Amniotic epithelial cell (primary cell): ENCODE measurements at places on chromosomes 4 and X.

DNA sequence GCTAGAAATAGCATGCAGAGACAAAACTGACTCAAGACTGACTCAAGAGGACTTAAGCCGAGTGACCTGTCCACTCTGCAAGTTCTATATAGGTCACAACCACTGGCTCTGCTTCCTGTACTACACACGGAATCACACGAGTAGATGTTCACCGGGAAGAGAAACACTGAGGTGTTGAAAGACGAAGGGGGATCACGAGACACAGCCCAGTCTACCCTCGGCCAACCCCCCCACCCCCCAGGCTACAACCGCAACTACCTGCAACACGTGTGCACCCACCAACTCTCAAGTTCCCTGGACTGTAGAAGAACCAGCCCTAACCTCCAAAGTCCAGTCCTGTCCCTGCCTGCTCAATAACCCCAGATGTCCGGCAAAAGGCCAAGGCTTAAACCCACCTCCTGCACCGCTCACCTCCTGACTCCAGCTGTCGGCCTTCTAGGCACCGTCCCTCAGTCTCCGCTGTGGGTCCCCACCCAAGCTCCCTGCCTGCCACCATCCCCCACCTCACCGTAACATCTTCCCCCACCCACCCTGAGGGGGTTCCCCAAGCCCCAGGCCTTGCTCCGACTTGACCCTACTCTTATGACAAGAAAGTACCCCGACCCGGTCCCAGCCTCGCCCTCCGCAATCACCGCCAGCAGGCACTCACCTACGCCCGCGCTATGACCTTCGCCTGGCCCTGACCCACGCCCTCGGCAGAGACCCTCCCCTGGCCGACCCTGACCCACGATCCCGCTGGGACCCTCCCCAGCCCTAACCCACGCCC is 739 bp downstream of the GAK start:
- DNase-seq = peak; percentile 66

DNA sequence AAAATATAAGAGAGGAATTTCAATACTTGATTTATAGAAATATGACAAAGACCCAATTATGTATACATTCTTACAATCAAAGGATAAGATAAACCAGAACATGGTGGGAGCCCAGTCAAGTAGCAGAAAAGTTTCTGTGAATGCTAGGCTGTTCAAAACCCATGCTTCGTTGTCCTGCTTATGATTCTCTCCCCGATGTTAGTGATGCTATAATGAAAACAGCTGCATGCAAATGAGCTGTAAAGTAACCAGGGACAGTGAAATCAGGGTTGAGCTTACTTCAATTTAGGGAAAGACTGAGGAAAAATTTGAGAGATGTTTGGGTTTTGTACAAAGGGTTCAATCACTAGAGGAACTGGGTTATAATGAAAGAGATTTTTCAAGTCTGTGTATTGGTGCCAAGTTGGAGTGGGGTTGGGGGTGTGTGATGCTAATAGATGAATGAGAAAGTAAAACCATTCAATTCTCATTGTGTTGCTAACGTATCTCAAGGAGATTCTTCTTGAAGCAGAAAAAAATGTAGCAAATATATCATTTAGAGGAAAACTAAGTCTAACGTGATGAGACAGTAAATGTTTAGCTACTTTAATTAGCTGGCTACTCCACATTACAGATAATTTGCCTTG is 59.3 kb upstream of the PPP1R2C start:
- no peak for DNase-seq

GRCh38 chr4:51842167-51842553 is 793 bp upstream of the DCUN1D4 start:
- peak; percentile 35 for DNase-seq

- DNase-seq = peak; percentile 38
These were observed 71.3 kb upstream of the LDB2 start for GRCh38 chr4:16969696-16970135.

GRCh38 chr4:7477695-7478094 is 43.0 kb upstream of the PSAPL1 start:
- DNase-seq = no peak

DNA sequence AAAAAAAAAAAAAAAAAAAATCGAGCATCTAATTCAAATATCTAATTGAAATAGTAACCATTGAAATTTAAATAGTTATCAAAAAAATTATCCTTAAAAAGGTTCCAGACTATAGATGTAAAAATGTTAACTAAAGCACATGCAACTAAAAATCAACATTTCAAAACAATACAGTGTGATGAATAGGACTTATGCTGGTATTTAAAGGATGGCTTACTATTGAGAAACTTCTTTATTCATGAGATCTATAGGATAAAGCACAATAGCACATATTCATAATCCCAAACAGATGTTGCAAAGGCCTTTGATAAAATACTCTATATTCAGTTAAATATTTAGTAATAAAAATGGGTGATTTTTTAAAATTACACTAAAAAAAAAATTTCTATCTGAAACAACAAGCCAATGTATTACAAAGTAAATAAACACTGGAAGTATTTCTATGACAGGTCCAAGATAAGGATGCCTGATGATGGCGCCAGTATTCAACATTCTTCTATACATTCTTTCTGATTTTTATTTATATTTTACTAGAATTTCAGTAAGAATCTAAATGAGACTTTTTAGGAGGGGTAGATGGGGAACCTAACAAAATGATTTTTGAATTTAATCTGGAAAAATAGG is 26.3 kb downstream of the DCLK2 start:
- DNase-seq = peak; percentile 10

DNA sequence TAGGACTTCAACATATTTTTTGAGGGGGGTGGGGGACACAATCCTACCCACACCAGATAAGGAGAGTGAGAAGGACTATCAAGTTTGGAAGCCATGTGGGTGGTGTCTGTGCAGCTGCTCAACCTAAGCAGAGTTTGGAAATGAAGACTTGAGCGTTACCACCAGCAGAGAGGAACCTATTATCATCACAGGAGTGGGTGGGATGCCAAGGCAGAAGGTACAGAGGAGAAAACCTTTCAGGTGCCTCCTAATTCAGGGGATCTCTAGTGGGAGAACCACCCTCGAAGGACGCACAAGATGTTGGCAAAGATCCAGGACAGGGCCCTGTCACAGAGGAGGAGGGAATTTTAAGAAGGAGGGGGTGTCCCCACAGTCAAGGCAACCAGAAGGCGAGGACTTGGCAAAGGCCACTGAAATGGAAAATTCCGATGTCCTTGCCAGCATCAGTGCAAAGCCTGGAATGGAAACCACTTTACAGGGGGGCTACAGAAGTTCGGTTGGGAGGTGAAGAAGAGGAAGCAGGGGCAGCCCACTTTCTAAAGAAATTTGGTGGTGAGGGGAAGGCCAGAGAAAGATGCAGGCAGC is 8.4 kb upstream of the GPM6B start:
- DNase-seq = no peak

DNA sequence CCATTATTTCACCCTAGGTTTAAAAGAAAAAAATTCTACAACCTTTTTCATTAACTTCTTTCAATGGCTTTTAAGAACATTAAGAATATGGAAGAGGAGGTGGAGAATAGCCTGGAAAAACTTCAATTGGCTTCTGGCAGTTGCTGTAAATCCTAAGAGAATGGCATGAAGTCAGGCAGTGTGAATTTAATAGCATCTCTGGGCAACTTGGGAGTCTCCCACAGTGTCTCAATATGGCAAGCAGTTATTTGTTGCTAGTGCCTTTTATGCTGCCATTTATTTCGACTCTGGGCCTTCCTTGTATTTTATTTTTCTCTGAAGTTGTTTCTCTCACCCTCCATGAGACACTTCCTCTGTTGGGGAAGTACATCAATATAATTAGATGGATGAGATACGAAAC is 322.1 kb downstream of the CBLL2 start:
- DNase-seq = no peak

GRCh38 chr4:71607780-71608677 is 175.8 kb downstream of the GC start:
- peak; percentile 59 for DNase-seq

- no peak for DNase-seq
These were observed 52.5 kb downstream of the BANK1 start for GRCh38 chr4:101843054-101843453.

DNA sequence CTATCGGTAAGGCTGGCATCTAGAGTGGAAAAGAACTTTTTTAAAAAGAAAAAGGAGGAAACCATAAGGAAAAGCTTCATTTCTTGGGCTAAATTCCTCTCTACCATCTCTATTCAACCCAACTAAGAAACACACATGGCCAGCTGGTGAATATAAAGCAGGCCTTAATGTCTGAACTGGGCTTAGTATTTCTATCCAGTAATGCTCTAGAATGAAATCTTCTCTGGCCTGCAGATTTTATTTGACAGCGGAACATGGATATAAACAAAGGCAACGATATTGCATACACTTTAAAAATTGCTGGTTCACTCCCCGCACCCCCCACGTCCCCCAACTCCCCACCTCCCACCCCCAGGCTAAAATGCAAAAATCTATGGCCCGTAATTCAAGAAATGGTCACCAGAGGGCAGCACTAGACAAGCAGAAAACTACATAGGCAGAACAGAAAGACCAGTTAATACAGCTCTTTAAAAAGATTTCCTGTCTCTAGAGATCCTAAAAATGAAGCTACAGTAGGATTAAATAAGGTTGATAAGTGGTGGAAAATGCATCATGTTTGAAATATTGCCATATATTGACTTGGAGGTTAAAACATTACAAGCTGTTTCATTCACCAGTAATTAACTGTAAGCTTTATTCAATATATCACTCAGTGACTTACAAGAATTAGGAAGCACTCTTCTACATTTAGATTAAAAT is 155.2 kb upstream of the GALNT7 start:
- peak; percentile 32 for DNase-seq

- DNase-seq = no peak
These were observed 69.9 kb downstream of the GASK1B start for GRCh38 chr4:158102904-158103303.

DNA sequence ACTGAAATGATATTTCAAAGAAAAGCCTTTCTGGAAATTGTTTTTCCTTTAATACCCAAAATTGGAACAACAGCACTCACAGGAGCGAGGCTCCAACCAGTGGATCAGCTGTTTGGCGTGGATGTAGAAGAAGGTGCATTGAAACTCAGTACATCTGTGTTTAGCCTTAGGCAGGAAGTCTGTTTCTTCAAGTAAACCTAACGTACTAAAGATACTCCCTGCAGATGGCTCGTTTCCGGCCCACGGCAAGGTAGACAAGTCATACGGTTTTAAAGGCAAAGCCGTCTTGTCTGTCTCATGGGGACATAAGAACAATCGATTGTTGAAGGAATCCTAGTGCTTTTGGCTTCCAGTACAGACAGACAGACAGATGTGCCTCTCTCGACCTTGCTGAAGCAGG is 50.0 kb upstream of the CLCN4 start:
- DNase-seq = no peak

- DNase-seq = no peak
These were observed 36.0 kb downstream of the P2RY8 start for GRCh38 chrX:1500701-1501624.

DNA sequence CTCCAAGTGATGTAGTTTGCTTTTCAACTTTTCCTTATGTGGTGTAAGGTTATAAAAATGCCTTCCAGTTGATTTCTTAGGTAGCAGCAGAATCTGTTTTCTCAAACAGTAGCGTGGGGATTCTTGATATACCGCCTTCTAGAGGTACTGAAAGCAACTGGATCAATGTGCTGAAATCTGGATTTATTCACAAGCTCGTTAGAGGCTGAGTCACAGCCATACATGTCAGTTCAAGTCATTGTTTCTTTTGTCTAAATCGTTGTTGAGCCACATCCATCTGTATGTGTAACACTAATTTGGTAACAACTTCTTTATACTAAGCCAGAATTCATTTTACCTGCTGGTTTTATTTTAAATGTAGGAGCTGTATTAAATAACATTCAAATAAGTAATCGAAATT is 200.0 kb upstream of the MAD2L1 start:
- no peak for DNase-seq

DNA sequence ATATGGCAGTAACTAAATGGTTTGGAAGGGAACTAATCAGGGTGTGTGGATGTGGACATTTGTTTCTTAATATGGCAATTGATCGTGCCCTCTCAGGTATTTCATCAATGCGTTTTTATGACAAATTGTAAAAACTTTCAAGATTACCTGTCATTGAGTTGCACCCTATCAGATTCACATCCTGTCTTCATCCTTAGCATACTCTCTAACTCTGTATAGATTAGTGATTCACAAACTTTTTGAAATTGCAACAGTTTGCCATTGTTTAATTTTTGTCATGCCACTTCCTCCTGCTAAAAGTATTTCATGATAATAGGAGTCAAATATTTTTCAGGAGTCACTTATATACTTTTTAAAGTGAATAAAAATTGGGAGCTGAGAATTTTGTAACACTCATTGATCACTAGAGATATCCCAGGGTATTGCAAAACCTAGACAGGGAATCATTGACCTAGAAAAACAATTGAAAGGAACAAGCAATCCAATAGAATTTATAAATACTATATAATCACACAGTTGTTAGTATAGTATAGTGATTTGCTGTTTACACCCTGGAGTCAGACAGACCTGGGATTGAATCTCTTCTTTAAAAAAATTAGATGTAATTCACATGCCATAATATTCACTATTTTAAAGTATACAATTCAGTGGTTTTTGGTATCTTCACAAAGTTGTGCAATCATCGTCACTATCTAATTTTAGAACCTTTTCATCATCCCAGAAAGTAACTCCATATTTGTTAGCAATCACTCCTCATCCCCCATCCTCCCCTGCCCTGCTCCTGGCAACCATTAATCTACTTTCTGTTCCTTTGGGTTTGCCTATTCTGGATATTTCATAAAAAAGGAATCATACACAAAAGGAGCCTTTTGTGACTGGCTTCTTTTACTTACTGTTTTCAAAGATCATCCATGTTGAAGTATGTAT is 8.9 kb downstream of the MID2 start:
- peak; percentile 78 for DNase-seq

- DNase-seq = no peak
These were observed 536.0 kb upstream of the PRKX start for GRCh38 chrX:4249401-4249800.

GRCh38 chr4:4578981-4579380 is 37.1 kb upstream of the STX18 start:
- no peak for DNase-seq

- DNase-seq = peak; percentile 53
These were observed 118.3 kb downstream of the RELL1 start for GRCh38 chr4:37567836-37568235.

- no peak for DNase-seq
These were observed 12.5 kb downstream of the OGT start for GRCh38 chrX:71545364-71545763.

DNA sequence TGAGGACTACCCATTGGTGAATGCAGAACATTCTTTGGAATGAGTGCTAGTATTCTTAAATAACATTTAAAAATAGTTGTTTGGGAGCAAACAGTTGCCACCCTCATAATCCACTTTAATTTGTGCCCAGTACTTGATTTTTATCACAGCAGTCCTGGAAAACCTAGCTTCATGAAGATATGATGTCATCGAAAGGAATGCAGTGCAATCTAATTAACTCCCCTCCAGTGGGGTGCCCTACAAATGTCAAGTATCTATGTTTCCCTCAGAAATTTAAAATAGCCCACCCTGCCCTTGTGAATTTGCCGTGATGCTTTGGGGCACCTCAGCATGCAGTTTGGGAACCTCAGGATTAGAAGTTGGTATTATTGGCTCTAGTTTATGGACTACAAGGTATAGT is 5.4 kb downstream of the RAB9A start:
- DNase-seq = no peak
